ENCODE measurements at places on chromosomes 2 and 18.

DNA sequence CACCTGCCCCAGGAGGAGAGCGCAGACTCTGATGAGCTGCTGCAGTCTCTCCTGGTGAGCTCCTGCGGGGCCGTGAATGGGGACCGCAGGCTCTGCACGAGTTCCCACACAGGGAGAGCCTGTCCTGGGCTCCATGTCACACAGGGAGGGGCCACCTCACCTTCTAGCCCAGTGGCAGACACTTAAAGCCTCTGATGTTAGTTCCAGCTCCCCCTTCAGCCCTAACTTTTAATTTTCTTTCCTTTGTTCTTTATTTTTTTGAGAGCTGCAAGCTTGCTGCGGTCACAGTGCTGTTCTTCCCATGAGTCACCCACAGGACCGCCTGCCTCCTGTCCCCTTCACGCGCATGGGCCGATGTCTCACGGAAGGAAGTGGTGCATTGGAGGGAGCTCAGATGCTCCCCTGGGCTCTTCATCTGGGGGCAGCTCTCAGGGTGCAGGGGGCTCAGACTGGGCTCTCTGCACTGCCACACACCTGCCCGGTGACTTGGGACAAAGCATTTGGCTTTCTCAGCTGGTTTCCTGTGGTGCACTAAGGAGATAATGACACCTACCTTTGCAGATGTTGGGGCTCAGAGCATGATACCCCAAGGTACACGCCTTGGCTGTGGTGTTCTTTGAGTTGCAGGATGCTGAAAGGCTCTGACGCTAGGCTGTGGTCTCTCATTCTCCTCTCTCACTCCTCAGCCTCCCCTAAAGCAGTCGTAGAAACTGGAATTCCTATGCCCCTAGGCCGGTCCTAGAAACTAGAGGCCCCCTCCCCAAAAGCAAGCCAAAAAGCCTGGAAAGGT, 37.2 kb upstream of the PXDN start:
- DNase-seq = peak; percentile 50

- DNase-seq = no peak
Observed at GRCh38 chr18:24219561-24220317, 80.9 kb downstream of the CABYR start.

DNA sequence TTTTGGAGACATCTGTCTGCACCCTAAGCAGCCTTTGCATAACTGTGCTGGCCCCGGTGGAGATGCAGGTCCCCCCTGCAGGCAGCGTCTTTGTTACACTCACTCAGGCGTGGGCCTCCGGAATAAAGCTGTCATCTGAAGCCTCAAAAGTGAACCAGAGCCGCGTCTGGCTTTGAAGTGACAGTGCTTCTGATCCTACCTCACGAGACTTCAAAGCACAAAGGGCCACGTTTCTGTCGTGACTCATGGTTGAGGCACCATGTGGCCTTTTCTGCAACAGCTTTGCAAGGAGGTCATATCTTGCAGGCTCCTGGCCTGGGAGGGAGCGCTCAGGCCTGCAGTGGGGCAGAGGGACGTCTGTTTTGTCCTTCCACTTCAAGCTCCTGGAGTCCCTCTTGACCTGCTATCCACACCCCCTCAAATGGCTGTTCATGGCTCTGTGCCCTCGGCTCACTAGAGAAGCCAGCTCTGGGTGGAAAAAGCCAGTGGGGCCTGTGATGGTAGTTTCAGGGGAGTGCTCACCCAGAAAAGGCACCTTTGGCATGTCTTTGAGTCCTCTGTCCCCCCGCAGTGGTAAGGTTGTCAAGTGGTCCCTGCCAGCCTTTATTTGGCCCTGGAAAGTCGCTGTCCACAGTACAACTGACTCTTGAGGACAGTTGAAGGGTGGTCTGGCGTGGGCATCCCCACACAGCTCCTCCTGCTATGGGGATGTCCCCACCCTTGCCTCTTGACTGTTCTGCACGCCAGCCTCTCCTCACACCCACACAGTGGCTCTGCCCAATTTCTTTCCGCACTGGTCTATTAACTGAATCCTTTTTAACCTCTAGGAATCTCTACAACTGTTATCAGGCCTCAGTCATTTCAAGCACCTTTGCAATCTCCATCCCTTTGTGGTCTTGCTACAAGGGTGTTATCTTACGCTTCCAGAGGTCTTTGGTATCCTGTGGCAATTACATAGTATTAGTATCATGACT, 19.3 kb downstream of the GPR55 start:
- DNase-seq = peak; percentile 86

- no peak for DNase-seq
Observed at GRCh38 chr2:167114018-167114417, 225.7 kb downstream of the XIRP2 start.

DNA sequence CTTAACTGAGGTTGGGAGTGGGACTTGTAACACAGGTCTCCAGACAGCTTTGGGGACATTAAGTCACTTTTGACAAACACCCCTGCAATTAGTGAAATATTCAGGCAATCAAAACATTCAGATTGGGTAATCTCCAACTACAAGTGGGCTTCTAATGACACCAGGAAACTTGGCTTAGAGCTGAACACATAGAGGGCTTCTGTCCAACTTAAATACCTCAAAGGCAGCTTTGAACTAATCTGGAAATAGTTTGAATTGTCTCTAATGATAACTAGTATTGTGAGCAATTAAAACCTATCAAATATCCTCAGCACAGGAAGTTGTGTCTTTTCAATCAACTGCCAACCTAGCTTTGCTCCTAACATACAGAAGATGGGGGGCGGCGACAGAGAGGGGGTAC, 5.1 kb upstream of the ASPRV1 start:
- DNase-seq = no peak

- no peak for DNase-seq
Observed at GRCh38 chr2:74862020-74862964, 28.4 kb downstream of the HK2 start.

GRCh38 chr18:56202678-56203077, 435.7 kb downstream of the TXNL1 start:
- no peak for DNase-seq

- DNase-seq = no peak
Observed at GRCh38 chr2:68845043-68845442, 26.2 kb downstream of the BMP10 start.

DNA sequence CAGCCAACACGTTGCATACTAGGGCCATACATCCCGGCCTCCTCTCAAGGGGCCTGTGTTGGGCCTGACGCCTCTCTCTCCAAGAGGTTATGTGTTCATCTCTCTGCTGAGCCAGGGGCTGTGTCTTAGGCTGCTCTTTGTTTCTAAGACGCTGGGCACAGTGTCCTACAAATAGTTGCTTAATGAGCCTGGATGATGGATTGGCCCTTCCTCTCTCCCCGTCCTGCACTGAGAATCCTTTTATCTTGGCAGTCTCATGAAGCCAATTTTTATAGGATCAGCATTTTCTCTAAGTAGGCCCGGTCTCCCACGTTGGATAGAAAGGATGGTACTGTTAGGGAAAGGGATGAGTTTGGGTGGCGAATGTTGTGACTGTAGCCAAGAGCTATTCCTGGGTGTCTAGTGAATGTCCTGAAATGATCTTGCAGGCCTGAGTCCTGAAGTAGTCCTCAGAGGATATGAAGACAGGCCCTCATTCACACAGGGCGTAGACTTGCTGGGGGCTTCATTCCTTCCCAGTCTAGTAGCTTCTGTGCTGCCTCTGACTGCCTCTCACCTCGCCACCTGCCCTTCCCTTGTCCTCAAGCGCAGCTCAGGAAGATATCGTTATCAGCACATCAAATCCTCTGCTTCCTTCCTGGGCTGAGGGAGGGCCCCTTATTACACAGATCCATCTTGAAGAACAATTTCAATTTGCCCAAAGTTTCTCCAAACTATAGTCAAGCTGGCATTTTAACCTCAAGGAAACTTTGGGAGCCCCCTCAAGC, 8.8 kb downstream of the LBH start:
- DNase-seq = no peak

GRCh38 chr2:56314796-56315195, 131.0 kb downstream of the CCDC85A start:
- DNase-seq = no peak

DNA sequence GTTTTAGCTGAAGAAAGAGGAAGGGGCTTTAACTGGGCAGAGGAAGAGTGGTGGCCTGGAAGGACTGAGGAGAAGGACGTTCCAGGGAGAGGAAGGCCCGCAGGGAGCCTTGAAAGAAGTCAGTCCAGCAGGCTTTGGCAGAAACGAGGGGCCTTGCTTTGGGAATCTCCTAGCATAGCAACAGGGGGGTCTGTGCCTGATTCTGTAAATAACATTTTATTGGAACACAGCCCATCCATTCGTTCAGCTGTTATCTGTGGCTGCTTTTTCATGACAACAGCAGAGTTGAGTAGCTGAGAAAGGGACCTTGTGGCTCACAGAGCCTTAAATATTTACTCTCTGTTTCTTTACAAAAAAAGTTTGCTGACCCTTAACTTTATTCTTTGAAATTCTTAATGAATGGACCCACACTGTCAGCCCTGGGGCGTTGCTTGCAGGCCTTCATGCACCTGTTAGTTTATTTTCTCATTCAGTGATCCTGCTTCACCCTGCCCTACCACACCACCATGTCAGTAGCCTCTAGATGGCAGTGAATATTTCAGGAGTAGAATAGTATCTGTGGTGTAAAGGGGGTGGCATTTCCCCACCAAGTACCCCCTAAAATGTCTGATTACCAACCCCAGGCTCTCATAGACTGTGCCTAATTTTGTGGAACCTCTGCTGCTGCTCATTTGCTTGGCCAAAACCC, 61.0 kb downstream of the MGAT5 start:
- no peak for DNase-seq

- DNase-seq = no peak
Observed at GRCh38 chr2:126850940-126851339, 47.8 kb upstream of the TEX51 start.

- DNase-seq = no peak
Observed at GRCh38 chr2:176851200-176851888, 361.2 kb upstream of the HNRNPA3 start.

DNA sequence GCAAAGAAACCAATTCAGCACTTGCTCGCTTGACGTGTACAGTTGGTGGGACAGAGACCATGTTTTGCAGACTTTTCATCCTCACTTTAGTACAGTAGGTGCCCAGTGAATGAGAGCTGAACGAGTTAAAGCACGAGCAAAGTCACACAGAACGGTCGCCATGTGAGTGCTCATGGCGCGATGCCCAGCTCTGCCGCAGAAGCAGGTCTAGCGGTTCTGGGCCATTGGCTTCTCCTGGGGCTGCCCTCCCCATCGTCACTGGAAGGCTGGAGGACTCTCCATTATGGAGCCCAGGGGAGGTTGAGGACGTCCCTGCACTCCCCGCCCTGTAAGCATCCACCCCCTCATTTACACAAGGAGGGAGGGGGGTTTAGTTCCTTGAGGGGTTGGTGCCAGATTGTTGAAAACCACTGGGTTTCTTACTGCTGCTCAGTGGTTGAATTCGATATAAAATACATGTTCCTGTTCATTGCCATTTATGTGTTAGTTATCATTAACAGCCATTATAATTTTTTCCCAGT, 24.9 kb downstream of the PTGR3 start:
- no peak for DNase-seq

GRCh38 chr2:204453730-204454167, 91.5 kb upstream of the PARD3B start:
- DNase-seq = no peak

- no peak for DNase-seq
Observed at GRCh38 chr2:11629851-11630250, 40.1 kb downstream of the NTSR2 start.
